ENCODE measurements at places on chromosomes 5 and 9. TPM values are rescaled to one million over a fixed set of nuclear protein-coding genes. Genes with fewer than 3 reads are reported as not detected.
A peak's percentile ranks its signal among the peaks of the same experiment; 100 is the strongest.

DNA sequence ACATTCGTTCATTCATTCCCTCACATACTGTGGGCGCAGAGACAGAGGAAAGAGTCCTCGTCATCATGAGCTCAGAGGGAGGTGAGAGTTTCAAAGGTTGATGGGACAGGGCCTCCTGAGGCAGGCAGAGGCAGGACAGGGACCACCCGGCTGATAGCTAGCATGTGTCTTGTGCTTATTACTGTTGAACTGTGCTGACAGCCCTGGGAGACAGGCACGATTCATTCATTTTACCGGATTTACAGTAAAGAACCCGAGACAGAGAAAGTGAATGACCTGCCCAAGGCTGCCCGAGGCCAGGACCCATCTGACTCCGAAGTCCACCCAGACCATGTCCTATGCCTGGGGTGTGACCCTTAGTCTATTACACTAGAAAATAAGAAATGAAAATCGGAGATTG is 4.9 kb upstream of the FAM163B start:
- DNase-seq = no peak

- no peak for DNase-seq
Measured at GRCh38 chr9:88224938-88225337, 86.7 kb upstream of the SPATA31C2 start.

DNA sequence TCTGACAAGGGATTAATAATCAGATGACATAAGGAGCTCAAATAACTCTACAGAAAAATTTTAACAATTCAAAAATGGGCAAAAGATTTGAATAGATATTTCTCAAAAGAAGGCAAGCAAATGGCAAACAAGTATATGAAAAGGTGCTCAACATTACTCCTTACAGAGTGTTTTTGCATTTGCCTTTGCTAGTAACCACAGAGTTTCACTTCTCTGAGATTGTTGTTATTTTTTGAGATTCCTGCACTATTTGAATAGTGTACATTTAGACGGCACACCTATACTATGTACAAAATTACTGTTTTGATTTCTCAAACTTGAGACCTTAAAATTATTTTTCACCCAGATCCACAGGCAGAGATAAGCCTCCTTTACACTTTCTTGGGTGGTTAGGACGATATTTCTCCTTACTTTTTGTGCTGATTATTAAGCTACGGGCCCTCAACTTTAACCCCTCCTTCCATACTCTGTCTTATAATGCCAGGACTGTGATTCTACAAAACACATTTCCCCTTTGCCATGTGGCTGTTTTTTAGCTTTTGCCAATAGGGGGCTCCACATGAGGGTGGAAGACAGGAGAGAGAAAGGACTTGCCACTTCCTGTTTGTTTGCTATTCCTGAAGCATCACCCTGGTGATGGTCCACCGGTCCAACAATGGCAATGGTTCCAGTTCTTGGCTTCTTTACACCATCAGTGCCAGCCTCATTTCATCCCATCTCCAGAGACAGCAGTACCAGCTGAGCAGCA is 65.0 kb upstream of the DAP start:
- DNase-seq = no peak

GRCh38 chr5:54669845-54670244 is 152.3 kb downstream of the SNX18 start:
- no peak for DNase-seq

DNA sequence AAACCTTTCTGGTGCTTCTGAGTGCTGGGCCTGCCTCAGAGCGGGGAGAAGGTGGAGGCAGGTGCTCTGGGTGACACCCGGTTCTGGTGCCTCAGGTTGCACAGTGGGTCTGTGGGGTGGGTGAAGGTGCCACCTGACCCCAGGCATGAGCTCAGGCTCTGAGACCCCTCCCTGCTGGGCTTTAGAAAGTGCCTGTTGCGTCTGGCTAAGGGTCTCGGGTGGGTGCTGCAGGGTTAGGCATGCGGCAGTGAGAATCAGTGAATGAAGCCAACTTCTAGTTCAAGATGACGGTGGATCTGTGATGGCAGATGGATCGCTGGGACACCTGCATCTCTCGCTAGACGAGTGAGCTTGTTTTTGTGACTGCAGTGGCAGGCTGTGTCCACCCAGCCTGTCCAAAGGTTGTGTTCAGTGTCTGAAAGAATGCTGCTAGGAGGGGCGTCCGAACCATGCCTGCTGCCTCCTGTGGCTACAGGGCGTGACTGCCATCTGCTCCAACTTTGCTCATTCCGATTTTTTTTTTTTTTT is 5.0 kb downstream of the SQSTM1 start:
- no peak for DNase-seq

- DNase-seq = no peak
Measured at GRCh38 chr9:127181315-127181580, 58.8 kb upstream of the ANGPTL2 start.

DNA sequence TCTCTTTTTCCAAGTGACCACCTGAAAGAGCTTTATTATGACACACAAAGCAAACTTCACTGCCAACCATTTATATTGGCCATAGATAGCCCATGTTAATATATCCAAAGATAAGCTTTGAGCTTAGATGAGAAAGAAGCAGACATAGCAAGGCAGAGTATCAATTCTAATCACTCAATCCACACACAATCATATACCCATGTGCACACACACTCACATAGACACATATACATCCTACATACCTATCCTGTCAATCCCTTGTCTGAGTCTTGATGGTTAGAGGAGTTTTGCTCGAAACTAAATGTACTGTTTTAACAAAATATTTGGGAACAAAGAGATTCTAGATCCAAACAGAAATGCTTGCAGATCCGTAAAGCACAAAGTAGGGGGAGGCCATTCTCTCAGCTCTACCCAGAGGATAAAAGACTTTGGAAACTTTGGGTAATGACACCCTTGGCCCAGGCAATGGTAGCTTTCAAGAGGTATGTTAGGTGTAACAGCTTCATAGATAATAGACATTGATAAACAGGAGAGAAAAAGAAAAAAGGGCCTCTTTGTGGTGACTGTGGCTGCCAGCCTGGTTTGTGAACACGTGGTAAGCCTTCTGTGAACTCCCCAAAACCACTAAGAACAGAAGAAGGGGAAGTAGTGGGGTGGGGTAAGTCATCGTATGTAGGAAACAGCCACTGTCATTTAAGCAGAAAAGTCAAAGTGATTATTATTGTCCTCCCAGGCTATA is 121.6 kb downstream of the TLR4 start:
- no peak for DNase-seq

- no peak for DNase-seq
Measured at GRCh38 chr5:160629003-160629402, 207.3 kb downstream of the PTTG1 start.

DNA sequence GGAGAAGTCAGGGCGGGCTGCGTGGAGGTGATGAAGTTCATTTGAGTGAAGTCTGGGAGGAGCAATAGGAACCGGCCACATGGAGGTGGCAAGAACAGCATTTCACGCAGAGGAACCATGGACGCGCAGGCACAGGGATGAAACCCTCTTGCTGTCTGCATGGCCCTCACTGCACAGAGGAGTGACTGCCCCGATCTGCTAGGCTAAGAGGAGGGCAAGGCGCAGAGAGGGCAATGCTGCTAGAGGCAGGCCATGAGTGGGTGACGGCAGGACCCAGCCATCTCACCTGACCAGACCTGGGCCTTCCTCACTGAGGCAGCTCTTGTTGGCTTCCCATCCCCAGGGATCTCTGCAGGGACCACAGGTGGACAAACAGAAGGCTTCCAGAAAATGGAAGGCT is 90.3 kb downstream of the BARX1 start:
- no peak for DNase-seq

GRCh38 chr5:123156577-123157296 is 67.7 kb downstream of the PRDM6 start:
- DNase-seq = no peak

DNA sequence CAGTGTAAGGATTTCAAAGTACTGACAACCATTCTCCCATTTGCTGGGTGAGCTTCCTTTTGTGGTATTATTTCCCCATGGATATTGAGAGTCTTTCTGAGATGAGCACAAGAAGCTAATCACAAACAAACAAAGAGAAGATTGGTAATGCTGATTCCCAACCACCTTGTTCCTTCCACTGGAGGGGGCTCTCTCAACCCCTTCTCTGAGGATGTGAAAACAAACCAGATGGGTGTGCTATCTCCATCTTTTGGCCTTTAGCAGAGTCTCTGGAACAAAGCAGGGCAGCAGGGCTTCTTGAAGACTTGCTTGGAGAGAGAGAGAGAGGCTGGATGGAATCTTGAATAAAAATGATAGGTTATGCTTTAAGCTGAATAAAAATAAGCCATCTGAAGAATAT is 576.7 kb upstream of the ZNF462 start:
- DNase-seq = no peak

DNA sequence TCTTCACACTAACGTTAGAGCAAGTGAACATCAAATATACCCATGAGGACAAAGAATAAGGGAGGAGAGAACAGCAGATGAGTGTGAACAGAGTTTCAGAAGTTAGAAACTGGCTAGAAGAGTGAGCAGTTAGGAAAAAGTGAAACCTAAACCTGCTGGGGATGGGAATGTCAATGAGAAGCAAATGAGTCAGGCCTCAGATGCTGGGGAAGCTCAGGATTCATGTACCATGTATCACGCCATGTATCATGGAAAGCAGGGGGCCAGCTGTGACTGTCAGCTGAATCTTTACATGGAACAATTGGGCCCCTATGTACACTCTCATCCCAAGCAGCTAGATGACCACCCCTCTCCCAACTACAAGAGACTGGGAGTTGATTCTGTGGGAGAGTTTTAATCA is 16.2 kb downstream of the GDF9 start:
- DNase-seq = no peak

GRCh38 chr9:135948968-135949367 is 12.2 kb downstream of the UBAC1 start:
- DNase-seq = no peak

- DNase-seq = no peak
Measured at GRCh38 chr5:353612-354580, 32.4 kb downstream of the AHRR start.

GRCh38 chr5:139660923-139661814 is 13.0 kb downstream of the CXXC5 start:
- peak; percentile 86 for DNase-seq

DNA sequence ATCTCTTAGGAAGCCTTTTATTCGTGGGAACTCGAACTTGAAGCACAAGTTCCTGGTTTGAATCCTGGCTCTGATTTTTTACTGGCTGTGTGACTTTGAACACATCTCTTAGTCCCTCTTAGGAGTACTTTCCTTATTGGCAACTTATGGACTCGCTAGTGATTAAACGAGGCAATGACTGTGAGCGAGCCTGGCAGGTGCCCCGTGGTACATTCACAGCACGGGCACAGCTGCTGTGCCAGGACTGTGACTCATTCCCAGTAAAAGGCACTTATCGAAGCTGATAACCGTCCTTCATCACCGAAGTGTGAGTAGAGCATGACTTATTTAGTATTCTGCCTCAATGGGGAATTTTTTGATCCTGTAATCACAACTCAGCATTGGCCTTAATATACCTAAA is 22.7 kb downstream of the CFAP90 start:
- DNase-seq = no peak

DNA sequence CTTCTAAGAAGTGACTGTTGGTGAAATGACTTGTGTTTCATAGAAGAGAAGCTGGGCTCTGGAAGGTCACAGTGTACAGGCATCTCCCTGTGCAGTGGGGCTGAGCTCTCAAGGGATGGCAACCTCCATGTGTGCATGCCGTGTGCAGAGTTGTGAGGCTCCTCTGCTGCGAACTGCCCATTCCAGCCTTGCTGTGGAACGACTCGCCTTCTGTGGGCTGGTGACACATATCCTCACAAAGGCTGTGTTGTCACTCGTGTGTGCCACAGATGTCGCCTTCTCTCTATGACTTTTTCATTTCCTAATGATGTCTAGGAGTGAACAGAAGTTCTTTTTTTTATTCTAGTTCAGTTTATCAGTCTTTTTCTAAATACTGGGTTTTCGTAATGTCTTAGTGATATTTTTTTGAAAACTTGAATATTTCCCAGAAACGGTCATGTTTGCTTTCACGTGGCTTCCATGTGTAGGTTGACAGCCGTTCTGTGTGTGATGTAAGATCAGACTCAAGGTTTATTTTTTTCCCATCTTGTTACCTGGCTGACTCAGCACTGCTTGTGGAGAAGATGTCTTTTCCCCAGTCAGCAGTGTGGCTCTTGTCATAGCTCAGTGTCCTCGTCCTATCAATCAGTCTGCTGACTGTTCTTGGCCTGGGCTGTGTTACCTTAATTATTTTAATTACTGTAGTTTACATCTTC is 57.3 kb upstream of the CACNA1B start:
- DNase-seq = no peak

- DNase-seq = no peak
Measured at GRCh38 chr5:175652741-175653663, 4.9 kb upstream of the HRH2 start.

DNA sequence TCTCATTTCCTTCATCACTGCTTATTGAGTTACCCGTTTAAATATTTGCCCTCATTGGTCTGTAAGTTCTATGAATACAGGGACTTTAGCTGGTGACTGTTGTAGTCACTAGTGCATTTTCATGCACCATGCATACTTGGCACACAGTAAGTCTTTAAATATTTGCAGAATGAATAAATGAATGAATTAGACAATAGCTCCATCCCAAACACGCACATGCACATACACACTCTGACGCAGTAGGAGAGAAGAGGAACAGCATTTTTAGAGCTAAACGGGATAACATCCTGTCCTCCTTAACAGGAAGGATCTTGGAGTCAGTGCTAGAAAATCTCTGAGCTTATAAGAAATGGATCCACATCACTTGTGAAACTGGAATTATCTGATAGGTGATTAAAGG is 447.7 kb downstream of the KIF4B start:
- DNase-seq = no peak

DNA sequence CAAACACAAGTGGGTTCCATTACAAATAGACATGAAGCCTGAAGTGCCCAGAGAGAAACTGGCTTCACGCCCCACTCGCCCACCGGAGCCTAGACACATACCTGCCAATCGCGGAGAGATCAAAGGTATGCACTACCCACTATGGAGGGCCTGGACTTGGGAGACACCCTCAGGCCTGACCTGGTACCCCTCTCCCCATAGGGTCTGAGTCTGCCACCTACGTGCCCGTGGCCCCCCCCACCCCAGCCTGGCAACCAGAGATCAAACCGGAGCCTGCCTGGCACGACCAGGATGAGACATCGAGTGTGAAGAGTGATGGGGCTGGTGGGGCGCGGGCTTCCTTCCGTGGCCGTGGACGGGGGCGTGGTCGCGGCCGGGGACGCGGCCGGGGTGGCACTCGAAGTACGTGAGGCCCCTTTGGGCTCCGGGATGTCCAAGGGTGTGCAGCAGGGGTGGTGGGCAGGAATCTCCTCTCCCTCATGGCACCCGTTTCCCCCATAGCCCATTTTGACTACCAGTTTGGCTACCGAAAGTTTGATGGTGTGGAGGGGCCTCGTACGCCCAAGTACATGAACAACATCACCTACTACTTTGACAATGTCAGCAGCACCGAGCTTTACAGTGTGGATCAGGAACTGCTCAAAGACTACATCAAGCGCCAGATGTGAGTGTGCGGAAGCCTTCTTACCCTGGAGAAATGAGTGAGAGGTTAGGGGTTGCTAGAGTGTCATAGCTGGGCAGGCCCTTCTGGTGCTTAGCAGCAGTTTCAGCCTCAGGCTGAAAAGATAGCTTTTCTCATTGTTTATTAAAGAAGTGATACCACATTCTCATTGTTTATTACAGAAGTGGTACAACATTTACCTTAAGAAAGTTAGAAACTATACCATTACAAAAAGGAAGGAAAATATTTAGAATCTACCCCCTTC is 38.7 kb downstream of the LARP1 start:
- DNase-seq = no peak

Gene RPP25L
- total RNA-seq = 17.7 TPM

Gene SHOC1
- total RNA-seq = not detected

Gene KIF20A
- total RNA-seq = 22.4 TPM

Gene ANXA2R
- 6.0 TPM for total RNA-seq

Gene PLAC8L1
- not detected for total RNA-seq

Gene GLIPR2
- 108 TPM for total RNA-seq

Gene PCDHGA8
- total RNA-seq = 0.64 TPM

Gene ZNF454
- total RNA-seq = 0.26 TPM

Gene SPEF2
- 0.13 TPM for total RNA-seq
